DMS153 (cell line): ENCODE measurements at places on chromosomes 3 and 15.

DNA sequence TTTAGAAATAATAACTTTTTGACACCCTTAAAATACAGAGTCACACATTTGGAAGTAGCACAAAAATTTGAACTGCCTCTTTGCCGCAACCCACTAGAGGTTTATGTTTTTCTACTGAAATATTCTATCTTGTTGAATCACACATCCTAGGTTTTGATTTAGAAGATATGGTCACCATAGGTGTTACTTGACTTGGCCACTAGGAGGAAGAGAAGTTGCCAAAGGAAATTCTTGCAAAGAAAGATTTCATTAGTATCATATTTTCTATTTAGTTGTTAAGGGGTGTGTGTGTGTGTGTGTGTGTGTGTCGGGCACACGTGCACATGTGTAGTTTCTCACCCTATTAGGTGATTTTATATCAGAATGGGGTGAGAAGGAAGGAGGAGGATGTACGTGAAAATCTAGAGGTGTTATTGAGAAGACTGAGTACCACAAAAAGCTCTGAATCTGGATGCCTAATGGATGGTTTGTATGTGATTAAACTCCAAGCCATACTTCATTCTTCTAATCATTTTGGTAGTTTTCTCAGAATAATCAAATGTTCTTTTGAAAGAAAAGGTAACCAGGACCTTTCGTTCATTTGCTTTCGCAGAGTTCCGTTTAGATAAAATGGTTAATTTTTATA is 31.5 kb downstream of the ZFAND6 start:
- no peak for DNase-seq

DNA sequence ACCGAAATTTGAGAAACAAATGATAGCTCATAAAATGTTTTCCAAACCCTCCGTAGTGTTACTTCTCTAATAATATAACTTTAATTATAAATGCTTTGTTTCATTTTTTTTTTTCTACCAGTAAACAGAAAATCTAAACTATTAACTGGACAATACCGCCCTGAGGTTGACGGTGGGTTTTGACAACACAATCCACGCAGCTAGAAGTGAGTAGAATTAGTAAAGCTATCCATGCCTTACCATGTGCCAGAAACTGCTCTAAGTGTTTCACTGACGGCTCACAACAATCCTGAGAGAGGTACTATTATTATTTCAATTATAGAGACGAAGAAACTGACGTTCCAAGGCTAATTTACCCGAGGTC is 410 bp downstream of the NDUFAF1 start:
- no peak for DNase-seq

DNA sequence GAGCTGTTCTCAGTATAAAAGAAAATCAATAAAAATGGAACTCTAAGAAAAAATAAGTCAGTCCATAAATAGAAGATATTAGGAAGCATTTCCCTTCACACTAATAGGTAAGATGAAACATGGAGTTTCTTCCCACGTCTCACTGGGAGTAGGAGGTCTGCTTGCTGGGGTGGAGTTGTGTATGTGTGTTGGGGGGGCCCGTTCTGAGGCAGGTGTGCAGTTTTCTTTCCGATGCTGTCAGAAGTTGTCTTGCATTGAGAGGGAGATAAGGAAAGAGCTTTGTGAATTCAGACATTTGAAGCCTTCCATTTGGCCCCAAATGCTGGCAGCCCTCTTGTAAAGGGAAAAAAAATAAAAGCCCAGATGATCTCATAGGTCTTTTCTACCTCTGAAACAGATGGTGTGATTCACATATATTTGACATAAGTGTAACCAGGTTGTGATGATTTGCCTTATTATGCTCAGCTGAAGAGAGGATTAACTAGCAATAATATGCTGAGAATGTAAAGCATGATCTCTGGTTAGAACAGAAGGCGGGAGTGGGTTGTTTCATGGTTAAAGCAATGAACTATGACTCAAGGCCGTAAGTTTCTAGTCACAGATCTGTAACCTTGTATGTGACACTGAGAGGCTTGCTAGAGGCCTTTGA is 8.8 kb downstream of the RASGRP1 start:
- no peak for DNase-seq

DNA sequence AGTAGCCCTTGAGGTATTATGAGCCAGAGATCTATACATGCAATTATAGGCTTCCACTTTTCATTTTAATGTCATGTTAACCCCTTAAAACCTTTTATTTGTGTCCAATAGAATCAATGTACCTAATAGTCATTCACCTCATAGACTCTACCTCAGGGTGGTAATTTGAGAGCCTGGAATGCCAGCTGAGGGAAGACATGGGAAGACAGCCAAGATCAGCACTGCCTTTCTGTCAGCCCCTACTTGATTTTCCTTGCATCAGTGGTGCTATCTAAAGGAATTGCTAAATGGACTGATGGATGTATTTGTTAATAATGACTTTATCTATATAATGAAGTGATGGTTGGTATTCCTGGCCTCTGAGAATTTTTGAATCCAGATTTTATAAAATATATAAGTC is 113.3 kb upstream of the GBE1 start:
- no peak for DNase-seq

- DNase-seq, result no peak
These were observed 13.9 kb downstream of the PCYT1A start for GRCh38 chr3:196273655-196274054.

DNA sequence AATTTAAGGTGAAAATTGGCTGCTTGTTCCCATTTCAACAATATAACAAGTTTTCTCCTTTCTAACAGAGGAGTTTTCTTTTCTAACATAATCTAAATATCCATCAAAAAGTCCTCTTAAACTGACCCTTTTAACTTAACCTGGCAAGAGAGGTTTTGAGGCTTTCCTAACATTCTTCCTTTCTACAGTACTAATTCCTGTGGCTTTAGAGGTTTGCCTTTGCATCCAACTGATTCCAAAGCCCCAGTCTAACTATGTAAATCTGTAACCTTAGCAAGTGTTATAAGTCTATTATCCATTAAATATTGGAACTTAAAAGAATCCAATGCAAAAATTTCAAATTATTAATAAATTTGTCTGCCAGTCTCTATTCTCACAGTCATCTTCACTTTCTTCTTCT is 134.1 kb downstream of the ISL2 start:
- DNase-seq, result no peak

- DNase-seq, result peak; percentile 44
These were observed 2.0 kb upstream of the CEMIP start for GRCh38 chr15:80777137-80777536.

DNA sequence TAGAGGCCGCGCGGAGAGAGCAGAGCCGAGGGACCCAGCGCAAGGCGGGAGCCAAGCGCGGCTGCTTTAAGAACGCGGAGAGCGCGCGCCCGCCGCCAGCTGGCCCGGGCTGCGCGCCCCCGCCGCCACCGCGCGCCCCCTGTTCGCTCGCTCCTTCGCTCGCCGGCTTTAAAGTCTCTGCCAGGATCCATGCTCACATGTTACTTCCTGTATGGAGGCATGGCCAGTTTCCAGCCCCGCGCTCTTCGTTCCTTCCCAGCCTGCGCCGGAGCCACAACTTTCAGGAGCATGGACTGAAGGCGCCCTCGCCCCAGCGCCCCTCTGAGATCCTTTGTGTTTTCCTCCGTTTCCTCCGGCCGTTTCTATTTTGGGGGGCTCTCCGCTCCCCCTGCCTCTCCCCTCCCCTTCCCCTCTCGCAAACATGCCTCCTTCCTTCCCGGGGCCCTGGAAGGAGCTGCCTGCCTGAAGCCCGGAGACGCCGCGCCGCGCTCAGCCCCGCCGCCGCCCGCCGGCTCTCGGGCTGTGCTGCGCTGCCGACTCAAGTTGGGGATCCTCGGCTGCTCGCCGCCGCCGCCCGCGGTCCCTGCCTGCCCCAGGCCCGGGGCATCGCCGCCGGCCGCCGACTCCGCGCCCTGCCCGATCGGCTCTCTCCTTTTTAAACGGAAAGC is at the start of gene PTPRG:
Gene PTPRG (plus strand): TSS at position 198 of the 668 bp plus-strand sequence. CDS start 717 bp downstream, outside the sequence.
- DNase-seq, result peak; percentile 76

- no peak for DNase-seq
These were observed 70.0 kb upstream of the LIMD1 start for GRCh38 chr3:45524565-45524964.

DNA sequence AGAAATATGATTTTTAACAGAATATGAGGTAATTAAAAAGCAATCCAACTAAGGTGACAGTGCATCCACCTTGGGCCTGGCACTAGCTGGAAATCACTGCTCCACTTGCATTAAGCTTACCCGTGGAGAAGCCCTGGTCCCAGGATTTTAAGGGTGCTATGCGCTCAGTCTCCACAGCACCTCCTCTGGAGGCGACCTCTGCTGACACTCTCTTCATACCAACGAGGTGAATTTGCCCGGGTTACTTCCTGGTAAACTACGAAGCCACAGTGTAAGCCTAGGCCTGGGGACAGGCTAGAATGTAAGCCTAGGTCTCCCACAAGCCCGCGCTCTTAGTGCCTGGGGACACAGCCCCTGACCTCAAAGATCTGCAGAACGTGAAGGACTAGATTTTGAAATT is 793 bp downstream of the APOD start:
- DNase-seq, result no peak

GRCh38 chr3:184016811-184017671 is 643 bp downstream of the ABCC5 start:
- DNase-seq, result no peak
